Aorta (tissue), 5 donors: ENCODE measurements at places on chromosomes 6 and 20. TPM values are rescaled to one million over a fixed set of nuclear protein-coding genes. Genes with fewer than 3 reads are reported as not detected.

DNA sequence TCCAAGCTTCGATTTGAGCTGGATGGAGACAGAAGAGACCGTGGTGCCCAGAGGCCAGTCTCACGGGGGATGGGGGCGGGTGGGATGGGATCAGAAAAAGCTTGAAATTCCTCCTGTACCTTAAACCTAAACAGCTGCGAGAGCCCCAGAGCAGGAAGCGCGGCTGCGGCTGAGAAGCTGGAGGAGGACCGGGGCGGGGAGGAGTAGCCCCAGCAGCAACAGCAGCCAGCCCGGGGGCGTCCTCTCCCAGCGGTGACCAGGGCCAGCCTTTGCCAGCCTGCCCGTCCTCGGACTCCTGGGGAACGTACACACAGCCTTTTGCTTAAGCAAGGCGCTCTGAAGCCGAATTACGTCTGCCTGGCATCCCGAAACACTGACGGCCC lies 17.4 kb upstream of the PRDM13 start:
- no peak overlapping the region for H3K27ac ChIP-seq
- H3K36me3 ChIP-seq: no peaks in the 10 kb centered on the region
- H3K27me3 ChIP-seq: no peaks in the 10 kb centered on the region
- no peaks in the 10 kb centered on the region for H3K4me1 ChIP-seq
- peak; percentile 73 for DNase-seq

- H3K4me3 ChIP-seq: peak overlapping the region; percentile 96
- H3K4me1 ChIP-seq: no peaks in the 10 kb centered on the region
- DNase-seq: peak; percentile 87
- H3K27me3 ChIP-seq: peaks cover 2% of the 10 kb centered on the region
Measured at GRCh38 chr6:32969685-32970412, 1.5 kb downstream of the BRD2 start.

DNA sequence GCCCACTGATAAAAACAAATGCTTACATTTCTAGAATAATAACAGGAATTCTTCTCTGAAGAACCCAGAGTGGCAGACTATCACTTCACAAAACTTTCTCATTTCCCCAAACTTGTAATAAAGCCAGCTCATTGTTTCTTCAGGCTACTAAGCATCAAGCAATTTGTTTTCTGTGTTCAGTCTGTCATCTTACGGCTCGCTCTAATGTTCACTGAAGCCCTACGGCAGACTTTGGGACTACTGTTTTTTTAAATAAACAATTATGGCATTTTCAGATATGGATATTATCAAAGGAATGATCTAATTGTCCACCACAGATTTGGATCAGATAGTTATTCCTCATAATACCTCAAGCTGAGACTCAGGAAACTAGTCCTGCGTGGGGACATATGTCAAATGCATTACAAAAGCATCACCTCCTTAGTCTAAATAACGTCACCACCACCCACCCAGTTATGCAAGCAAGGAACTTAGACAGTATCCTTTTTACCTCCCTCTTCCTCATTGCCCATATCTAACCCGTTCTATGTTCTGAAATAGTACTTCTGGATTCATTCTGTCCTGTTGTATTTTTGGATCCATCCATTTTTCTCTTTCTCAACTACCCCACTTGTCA lies 415.1 kb downstream of the PLCB1 start:
- no peaks in the 10 kb centered on the region for H3K27me3 ChIP-seq
- DNase-seq: no peak
- no peak overlapping the region for H3K27ac ChIP-seq
- H3K36me3 ChIP-seq: no peaks in the 10 kb centered on the region
- no peak overlapping the region for H3K4me3 ChIP-seq

GRCh38 chr20:59788196-59788735 lies 145.2 kb downstream of the SYCP2 start:
- no peaks in the 10 kb centered on the region for H3K36me3 ChIP-seq
- H3K4me1 ChIP-seq: no peaks in the 10 kb centered on the region

- H3K4me1 ChIP-seq: no peaks in the 10 kb centered on the region
- H3K36me3 ChIP-seq: no peaks in the 10 kb centered on the region
- no peaks in the 10 kb centered on the region for H3K27me3 ChIP-seq
Measured at GRCh38 chr6:165082636-165083035, 226.8 kb downstream of the C6orf118 start.

DNA sequence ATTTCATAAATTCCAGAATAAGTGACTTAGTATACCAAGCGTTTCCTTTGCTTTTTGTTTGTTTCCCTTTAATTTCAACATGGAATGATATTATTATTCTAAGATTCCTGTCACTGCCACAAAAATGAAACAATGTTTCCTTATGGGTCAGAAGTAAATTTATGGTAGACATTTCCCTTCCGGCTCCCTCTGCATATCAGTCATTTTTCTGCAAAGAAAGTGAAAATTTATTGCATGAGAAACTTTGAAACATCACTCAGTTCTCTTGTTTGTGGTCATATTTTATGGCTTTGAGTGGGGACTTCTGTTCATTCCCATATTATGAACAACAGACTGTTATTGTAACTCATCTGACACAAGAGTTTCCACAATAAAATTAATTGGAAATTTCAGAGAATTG lies 97.8 kb downstream of the NKAIN2 start:
- no peaks in the 10 kb centered on the region for H3K4me1 ChIP-seq
- no peaks in the 10 kb centered on the region for H3K36me3 ChIP-seq
- no peak for DNase-seq
- H3K27ac ChIP-seq: no peak overlapping the region
- H3K4me3 ChIP-seq: no peak overlapping the region

DNA sequence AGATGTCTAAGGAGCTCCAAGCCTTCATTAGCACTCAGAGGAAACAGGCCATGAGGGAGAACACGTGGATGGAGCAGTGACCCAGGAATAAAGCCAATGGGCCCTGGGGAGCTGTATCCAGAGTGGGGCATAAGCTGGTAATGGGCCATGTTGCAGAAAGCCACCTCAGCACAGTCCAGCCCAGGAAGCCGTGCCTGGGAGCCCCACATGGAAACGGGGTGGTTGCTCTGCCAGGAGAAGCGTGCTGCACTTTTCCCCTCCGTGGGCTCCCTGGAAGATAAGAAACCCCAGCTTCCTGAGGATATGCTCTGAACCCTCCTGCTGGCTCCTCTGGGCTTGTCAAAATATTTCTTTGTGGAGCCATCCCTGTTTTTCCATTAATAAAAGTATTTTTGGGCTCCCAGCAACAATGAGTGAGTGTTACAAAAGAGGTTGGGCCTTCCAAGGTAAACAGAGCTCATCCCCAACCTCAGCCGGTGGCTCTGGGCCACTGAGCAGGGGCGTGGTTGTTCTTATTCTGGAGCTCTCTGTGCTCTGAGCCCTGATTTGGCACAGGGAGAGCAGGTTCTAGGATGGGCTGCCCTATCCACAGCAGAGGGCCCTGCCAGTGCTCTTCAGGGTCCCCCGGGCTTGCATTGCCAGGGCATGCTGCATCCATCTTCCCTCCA lies 31.2 kb upstream of the NFATC2 start:
- no peaks in the 10 kb centered on the region for H3K27me3 ChIP-seq
- H3K4me1 ChIP-seq: no peaks in the 10 kb centered on the region
- DNase-seq: peak; percentile 56
- no peak overlapping the region for H3K27ac ChIP-seq

DNA sequence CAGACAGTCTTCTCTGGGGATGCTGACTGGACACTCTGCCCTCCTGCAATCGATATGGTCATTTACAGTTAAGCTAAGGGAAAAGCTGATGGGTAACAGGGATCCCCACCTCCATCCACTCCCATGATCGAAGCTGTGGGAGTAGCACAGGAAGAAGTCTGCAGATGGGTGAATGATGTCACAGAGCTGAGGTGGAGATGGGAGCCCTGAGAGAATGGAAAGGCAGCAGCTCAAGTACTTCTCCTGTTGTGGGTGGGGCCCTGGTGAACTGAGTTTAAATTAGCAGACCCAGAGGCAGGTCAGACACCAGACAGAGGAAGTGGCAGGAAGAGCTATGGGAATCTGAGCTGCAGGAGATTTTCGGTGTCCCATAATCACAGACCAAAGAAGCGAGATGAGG lies 29.0 kb downstream of the HDGFL1 start:
- H3K4me1 ChIP-seq: no peaks in the 10 kb centered on the region
- H3K36me3 ChIP-seq: no peaks in the 10 kb centered on the region
- no peak for DNase-seq
- no peak overlapping the region for H3K4me3 ChIP-seq

DNA sequence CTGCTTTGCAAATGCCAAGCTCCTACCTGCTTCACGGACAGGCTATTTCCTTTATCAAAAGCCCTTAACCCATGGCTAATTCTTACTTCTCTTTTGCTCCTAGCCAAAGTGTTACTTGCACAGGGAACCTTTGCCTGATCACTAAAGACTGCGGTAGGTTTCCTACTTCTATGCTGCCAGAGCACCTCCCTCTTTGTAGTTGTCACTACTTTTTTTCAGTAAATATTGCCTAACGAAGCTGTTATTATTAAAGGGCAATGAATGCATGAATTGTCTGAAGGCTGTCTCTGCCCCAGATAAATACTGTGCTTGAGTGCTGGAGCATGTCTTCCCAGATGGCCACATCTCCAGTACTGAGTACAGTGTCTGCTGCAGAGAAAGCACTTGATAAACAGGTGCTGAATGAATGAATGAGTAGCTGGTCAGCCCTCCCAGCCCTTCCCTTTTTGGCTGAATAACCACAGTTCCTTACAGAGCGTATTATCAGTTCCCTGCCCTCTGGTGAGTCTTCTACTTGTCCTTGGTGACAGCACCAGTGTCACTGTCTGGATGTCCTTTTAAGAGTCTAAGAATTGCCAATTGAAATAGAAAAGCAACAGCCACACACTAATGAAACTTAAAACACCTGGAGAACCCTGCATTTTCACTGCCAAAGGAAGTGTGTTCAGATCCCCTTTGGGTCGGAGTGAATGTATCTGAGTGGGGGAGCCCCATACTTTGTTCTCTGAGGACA lies 73.6 kb upstream of the TRAF3IP2 start:
- peaks cover 11% of the 10 kb centered on the region for H3K4me1 ChIP-seq
- peak overlapping the region; percentile 7 for H3K27ac ChIP-seq
- H3K4me3 ChIP-seq: no peak overlapping the region
- no peaks in the 10 kb centered on the region for H3K27me3 ChIP-seq
- H3K36me3 ChIP-seq: peaks cover 2% of the 10 kb centered on the region

- no peak for DNase-seq
- H3K4me1 ChIP-seq: no peaks in the 10 kb centered on the region
- H3K36me3 ChIP-seq: no peaks in the 10 kb centered on the region
- H3K27ac ChIP-seq: no peak overlapping the region
- no peaks in the 10 kb centered on the region for H3K27me3 ChIP-seq
- H3K4me3 ChIP-seq: no peak overlapping the region
Measured at GRCh38 chr6:6080975-6081374, 74.2 kb upstream of the NRN1 start.

DNA sequence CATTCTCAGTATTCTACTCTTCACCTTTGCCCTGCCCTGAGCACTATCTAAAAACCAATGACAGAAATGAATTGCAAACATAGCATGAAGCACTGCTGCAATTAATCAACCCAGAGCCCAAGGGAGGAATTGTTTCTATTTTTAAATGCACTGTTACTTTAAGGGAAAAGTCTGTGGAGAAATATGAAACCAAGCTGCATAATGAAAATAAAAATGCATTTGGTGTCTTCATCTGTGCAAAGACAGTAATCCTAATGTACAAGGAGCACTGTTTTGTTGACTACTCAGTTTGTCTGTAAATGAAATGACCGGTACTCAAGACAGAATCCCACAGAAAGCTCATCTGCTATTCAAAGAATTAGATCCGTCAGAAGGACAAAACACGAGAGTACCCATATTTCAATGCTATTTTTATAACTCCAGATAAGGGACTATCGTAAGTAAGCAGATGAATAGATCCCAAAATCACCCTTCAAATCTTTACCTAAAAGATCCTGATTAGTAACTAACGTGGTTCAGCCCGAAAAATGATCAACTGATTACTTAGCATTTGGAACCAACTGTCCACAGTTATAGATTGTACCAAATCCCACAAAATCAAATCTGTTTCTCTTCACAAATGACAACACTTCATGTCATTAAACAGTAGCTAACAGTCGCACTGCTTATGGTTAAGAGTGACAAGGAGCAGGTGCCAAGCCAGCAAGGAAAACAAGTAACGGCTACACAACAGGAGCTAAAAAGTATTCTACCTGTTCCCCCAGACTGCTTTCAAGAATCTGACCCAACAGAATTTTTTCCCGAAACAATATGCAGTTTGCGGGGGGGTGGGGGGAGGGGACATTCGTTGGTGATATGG lies 2.4 kb downstream of the KIF13A start:
- H3K27ac ChIP-seq: peak overlapping the region; percentile 30
- H3K4me1 ChIP-seq: no peaks in the 10 kb centered on the region

Gene LHFPL5
- not detected for total RNA-seq

Gene PKIB
- total RNA-seq: 1.8 TPM

DNA sequence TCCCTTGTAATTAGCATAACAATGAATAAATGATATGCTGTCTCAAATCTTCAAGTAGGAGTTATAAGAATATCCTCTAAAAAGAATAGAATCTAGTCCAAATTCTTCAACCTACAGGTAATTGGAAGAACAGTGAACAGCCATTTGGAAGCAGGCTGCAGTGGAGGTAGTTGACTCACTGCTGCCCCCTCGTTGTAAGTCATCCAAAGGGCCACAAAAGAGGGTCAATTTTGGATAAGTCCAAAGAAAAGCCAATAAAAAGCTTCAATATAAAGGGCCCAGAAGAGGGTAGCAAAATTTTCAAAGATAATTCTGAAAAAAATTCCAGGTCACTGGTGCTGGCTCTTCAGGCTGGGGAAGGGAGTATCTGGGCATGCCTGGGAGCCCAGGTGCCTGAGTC lies 60.8 kb upstream of the SSTR4 start:
- no peak overlapping the region for H3K27ac ChIP-seq
- H3K36me3 ChIP-seq: no peaks in the 10 kb centered on the region
- H3K4me1 ChIP-seq: no peaks in the 10 kb centered on the region

- H3K4me3 ChIP-seq: no peak overlapping the region
- no peaks in the 10 kb centered on the region for H3K27me3 ChIP-seq
- no peak overlapping the region for H3K27ac ChIP-seq
- H3K36me3 ChIP-seq: no peaks in the 10 kb centered on the region
- peaks cover 2% of the 10 kb centered on the region for H3K4me1 ChIP-seq
Measured at GRCh38 chr6:151627689-151628444, 134.1 kb downstream of the CCDC170 start.

Gene BEND3
- 1.6 TPM for total RNA-seq

GRCh38 chr6:158213925-158214674 lies 46.0 kb downstream of the GTF2H5 start:
- H3K27ac ChIP-seq: no peak overlapping the region
- H3K36me3 ChIP-seq: no peaks in the 10 kb centered on the region
- no peak overlapping the region for H3K4me3 ChIP-seq

Gene CAGE1
- total RNA-seq: not detected

Gene PTGIS
- 351 TPM for total RNA-seq
